ENCODE measurements at places on chromosomes 2 and 18. TPM values are rescaled to one million over a fixed set of nuclear protein-coding genes. Genes with fewer than 3 reads are reported as not detected.

TSPYL6 gene
- not detected for total RNA-seq

DNA sequence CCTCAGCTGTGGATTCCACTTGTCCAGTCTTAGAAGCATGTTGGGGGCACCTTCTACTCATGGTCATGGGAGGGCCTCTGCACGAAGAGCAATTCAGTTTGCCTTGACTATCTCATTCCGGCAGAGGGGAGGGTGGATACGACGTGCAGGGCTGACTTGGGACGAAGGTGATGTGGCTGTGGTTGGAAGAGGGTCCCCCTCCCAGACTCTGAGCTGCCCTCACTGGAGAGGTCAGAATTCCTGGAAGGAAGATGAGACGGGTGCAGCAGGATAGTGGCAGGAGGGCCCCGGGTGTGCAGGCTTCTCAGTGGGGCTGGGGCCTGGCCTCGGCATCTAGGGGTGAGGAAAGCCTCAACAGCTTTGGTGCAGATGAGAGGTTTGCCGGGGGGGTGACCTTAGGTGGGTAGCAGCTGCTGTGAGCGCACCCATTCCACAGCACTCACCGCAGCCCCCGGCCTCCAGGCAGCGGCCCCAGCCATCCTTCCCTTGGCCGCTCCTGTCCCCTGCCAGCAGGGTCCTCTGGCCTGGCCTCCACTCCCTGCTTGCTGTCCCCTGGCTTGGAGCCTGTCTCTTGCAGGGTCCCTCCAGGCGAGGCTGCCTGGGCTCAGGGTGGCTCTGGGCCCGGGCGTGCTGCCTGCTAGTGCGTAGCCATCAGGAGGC is 3.2 kb downstream of the RNPEPL1 start:
- H3K27me3 ChIP-seq, result no peaks in the 10 kb centered on the region
- peaks cover 10% of the 10 kb centered on the region for H3K4me1 ChIP-seq
- H3K4me3 ChIP-seq, result no peak overlapping the region
- H3K27ac ChIP-seq, result no peak overlapping the region

DNA sequence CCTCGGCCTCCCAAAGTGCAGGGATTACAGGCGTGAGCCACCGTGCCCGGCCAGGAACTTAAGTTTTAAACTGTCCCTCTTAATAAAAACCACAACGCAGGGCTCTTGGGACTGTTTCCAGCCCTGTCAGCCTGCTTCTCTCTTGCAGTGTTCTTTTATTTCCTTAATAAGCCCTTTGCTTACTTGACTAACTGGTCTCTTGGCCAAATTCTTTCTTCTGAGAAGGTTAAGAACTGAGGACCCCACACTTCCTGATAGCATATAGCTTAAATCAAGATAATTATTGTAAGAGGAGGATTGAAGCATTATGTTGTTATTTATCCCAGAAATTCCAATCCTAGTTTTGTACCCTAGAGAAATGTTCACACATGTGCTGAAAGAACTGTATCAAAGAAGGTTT is 128.2 kb upstream of the UXS1 start:
- H3K4me3 ChIP-seq, result no peak overlapping the region
- no peaks in the 10 kb centered on the region for H3K36me3 ChIP-seq
- no peak for DNase-seq
- no peak overlapping the region for H3K27ac ChIP-seq
- no peaks in the 10 kb centered on the region for H3K27me3 ChIP-seq
- H3K4me1 ChIP-seq, result no peaks in the 10 kb centered on the region

YPEL5 gene
- 27.4 TPM for total RNA-seq

DNA sequence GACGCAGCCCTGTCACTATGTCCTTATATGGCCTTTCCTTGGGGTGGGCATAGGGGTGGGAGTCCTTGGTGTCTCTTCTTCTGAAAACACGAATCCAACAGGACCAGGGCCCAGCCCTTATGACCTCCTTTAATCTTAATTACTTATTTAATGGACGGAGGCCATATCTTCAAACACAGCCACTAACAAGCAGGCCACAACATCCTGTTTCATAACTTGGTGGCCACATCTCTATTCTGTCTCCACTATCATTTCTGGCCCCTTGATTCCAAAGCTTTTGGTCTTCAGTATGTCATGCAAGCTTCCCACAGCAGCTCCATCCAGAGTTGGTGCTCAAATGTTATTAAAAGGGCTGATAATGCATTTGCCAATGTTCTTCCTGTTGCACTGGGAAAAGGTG is 287.3 kb upstream of the SMIM21 start:
- no peaks in the 10 kb centered on the region for H3K36me3 ChIP-seq
- DNase-seq, result no peak
- no peaks in the 10 kb centered on the region for H3K27me3 ChIP-seq
- no peak overlapping the region for H3K4me3 ChIP-seq
- no peak overlapping the region for H3K27ac ChIP-seq

CLHC1 gene
- total RNA-seq, result 10.4 TPM

TMEFF2 gene
- 0.64 TPM for total RNA-seq

DNA sequence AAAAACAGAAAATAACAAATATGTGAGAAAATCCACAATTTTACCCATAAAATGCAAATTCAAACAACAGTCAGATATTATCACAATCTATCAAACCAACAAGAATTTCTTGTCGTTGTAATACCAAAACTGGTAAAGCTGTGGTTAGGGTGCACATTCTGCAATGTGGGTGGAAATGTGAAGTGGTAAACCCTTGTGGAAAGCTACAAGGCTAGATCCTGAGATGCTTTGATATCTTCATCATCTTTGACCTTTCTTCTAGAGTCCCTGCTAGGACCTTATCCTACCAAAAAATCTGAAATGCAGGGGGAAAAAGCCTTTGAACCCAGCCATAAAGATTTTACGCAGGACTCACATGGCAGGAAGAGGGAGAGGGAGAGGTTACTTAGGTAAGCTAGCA is 17.2 kb upstream of the ATG16L1 start:
- no peak for DNase-seq
- H3K27me3 ChIP-seq, result no peaks in the 10 kb centered on the region
- no peak overlapping the region for H3K4me3 ChIP-seq
- H3K4me1 ChIP-seq, result no peaks in the 10 kb centered on the region
- no peak overlapping the region for H3K27ac ChIP-seq

DNA sequence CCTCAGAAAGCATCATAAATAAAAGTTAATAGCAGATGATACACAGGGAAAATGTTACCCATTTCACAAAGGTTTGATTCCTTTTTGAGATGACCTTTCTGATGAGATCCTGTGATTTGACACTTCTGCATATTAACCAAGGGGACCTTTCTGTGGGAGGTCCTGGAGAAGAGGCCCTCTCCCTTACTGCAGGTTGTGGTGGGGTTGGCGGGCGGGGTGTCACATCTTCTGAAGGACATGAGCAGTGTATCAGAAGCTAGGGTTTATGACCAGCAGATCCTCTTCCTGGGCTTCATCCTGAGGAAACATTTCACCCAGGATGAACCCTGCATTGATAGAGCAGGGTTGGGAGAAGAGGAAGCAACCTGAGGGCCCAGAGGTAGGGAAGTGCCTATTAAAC is 37.2 kb upstream of the SCLY start:
- no peak overlapping the region for H3K4me3 ChIP-seq
- no peak overlapping the region for H3K27ac ChIP-seq
- no peaks in the 10 kb centered on the region for H3K36me3 ChIP-seq
- H3K27me3 ChIP-seq, result no peaks in the 10 kb centered on the region
- peaks cover 9% of the 10 kb centered on the region for H3K4me1 ChIP-seq

DNA sequence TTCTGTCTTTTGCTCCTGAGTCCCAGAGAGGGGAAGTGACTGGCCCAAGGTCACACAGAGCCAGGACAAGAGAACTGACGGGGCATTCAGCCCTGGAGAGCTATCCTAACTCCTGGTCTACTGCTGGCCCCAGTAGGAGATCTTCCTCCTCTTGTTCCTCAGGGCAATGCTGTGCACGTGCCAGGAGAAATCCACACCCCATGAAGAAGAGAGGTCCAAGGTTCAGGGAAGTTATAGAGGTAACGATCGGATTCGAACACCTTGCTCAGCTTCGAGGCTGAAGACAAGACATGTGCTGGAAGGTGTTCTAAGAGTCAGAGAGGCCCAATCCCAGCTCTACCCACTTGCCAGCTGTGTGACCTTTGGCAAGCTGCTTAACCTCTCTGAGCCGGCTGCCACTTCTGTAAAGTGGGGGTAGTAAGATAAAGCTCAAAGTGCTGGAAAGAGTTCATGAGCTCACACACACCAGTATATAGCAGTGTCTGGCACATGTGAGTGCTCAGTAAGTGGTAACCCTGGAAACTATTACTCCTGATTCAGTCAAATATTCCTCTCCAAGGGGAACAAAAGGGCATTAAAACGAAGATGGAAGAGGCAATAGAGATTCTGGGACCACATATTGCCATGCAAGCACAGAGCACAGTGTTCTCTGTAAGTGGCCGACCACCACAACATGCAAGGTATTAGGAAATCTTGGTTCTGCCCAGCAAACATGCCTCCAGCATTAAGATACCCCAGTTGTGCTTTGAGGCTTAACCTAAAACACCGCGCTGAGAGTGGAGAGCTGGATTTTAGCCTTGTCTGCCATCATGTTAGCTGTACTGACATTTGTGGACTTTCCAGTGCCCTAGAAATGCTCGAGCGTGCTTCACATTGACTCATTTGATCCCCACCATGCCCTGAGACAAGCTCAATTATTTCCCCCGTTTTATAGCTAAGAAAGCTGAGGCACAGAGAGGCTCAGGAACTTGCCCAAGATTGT is 25.6 kb downstream of the SERTAD2 start:
- peaks cover 3% of the 10 kb centered on the region for H3K36me3 ChIP-seq
- DNase-seq, result no peak
- H3K4me1 ChIP-seq, result no peaks in the 10 kb centered on the region

DNA sequence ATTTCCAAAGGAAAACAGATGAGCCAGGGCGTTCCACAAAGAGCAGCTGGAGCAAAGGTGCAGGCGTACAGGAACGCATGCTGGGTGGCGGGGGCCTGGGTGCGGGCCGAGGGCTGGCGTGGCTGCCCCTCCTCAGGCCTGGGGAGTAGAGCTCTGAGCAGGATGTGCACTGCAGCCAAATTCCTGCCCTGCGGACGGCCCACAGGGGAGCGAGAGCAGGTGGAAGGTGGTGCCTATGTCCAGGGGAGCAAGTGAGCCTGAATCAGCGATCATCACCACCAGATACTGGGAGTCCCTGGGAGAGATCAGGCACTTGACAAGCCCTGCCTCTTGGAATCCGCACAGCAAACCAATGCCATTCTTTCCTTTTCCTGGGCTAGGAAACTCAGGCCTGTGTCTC is 106.3 kb downstream of the GBX2 start:
- H3K27me3 ChIP-seq, result no peaks in the 10 kb centered on the region
- H3K27ac ChIP-seq, result no peak overlapping the region
- DNase-seq, result no peak
- H3K4me3 ChIP-seq, result no peak overlapping the region
- no peaks in the 10 kb centered on the region for H3K4me1 ChIP-seq
- H3K36me3 ChIP-seq, result no peaks in the 10 kb centered on the region

DSG1 gene
- not detected for total RNA-seq

DNA sequence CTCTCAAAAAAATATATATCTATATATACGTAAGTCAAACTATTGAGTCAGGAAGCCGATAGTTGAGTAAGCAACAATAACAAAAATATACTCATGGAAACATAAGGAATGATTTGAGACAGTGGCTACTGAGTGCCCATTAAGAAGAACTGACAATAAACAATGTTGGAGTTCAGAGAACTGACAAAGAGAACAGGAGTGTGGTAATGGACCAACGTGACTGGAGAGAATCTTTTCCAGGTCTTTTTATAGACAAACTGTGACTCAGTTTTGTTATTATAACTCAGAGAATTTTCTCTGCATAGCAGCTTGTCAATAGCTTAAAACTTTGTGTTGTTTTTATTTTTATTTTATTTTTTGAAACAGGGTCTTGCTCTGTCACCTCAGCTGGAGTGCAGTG is 4.6 kb upstream of the GALM start:
- H3K4me1 ChIP-seq, result peaks cover under 1% of the 10 kb centered on the region
- no peak overlapping the region for H3K4me3 ChIP-seq
- H3K27ac ChIP-seq, result no peak overlapping the region
- H3K27me3 ChIP-seq, result no peaks in the 10 kb centered on the region
- peaks cover 10% of the 10 kb centered on the region for H3K36me3 ChIP-seq

PAIP2B gene
- 4.0 TPM for total RNA-seq

GRCh38 chr18:36578871-36579710 is 249.7 kb downstream of the TPGS2 start:
- no peaks in the 10 kb centered on the region for H3K36me3 ChIP-seq
- no peak overlapping the region for H3K27ac ChIP-seq
- H3K4me3 ChIP-seq, result no peak overlapping the region

- no peak overlapping the region for H3K27ac ChIP-seq
- H3K4me1 ChIP-seq, result no peaks in the 10 kb centered on the region
- DNase-seq, result no peak
- H3K36me3 ChIP-seq, result no peaks in the 10 kb centered on the region
Measured at GRCh38 chr2:217247476-217247875, 387.6 kb upstream of the TNP1 start.

ZAP70 gene
- not detected for total RNA-seq

GRCh38 chr2:234483568-234484251 is 13.2 kb downstream of the ARL4C start:
- H3K4me1 ChIP-seq, result no peaks in the 10 kb centered on the region
- no peak for DNase-seq
- H3K27me3 ChIP-seq, result no peaks in the 10 kb centered on the region
- H3K27ac ChIP-seq, result no peak overlapping the region
- H3K4me3 ChIP-seq, result no peak overlapping the region

DNA sequence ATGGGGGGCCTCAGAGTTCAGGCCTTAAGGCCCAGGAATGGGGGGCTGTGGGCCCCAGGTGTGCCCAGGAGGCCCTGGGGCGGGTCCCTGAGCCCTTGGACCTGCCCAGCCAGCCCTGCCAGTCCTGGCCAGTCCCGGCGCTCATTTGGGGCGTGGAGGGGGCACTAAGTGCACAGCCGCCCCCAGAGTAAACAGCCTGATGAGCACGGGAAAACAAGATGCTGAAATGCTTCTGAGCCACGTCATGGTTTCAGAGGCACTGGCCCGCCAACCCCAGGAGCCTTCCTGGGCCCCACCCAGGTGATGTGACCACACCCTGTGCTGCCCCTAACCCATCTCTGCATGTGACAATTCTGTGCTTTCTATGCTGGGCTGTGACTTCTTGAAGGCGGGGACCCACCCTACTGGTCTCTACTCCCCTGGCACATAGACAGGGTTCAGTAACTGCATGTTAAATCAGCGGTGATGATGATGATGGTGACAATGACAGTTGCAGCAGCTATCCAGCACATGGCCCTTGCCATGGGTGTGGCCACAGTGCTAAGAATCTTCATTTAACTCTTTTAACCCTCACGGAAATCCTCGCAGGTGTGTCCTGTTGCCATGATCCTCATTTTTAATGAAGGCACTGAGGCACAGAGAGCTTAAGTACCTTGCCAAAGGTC is 28.1 kb upstream of the ASPRV1 start:
- no peak overlapping the region for H3K4me3 ChIP-seq
- no peaks in the 10 kb centered on the region for H3K36me3 ChIP-seq
- DNase-seq, result no peak
- no peaks in the 10 kb centered on the region for H3K4me1 ChIP-seq
- H3K27me3 ChIP-seq, result no peaks in the 10 kb centered on the region

Data from Calu3 (cell line).